Activated T-cell treated with anti-CD3 and anti-CD28 coated beads, Interleukin-2, amount 50 U/mL, for 4 hours (primary cell): ENCODE measurements at places on chromosomes 3 and 15.

DNA sequence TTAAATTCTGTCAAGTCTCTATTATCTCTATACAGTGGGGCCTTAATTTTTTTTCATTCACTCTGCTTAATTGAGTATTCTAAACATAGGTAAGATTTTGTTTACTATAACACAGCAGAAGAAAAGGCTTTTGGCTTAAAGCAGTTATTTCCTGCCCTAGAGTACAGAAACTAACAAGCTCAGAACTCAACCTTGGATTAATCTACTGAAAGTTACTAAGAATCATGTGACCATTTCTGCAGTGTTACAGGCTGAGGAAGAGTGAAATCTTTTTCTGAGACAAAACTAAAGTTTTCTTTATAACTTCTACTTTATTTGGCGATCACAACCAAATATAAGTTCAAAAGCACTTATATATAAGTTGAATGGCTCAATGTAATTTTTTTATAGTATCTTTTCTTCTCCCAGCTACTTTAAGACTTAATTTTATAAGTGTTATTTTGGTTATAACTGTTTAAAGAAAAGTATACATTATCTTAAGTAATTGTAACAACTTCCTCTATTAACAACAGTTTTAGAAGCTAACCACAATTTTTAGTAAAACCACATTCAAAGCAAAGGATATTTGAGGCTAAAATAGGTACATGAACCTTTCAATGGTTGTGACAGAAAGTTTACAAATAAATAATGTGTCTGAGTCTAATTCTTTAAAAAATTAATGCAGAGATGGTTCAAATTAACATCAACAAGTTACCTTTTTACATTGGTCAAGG lies 240.6 kb upstream of the NAALADL2 start:
- no peak for DNase-seq

DNA sequence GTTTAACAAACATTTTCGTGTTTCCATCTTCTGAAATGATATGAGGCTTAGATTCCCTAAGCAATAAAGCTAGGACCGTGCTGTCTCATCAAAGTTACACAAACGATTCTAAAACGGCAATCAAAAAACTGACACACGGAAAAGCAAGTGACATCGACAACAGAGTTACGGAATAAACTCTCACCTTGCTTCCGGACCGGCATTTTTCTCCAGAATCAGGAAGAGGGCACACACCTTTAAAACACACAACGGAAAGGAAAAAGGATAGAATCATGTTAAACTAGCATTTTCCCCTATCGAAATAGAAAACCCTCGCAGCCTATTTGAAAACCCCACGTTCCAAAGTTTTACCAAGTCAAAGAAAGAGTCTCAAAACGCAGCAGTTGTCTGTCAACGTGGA lies 1.4 kb downstream of the DLG1 start:
- no peak for DNase-seq

GRCh38 chr15:65896236-65896635 lies 26.9 kb downstream of the RAB11A start:
- DNase-seq, result no peak

- no peak for DNase-seq
Observed at GRCh38 chr3:46877406-46878125, at the start of gene PTH1R. Gene PTH1R (plus strand): TSS chr3:46877721. CDS start chr3:46883560, 5,839 bp downstream.

GRCh38 chr3:15055019-15055557 lies 10.0 kb downstream of the MRPS25 start:
- peak; percentile 51 for DNase-seq

DNA sequence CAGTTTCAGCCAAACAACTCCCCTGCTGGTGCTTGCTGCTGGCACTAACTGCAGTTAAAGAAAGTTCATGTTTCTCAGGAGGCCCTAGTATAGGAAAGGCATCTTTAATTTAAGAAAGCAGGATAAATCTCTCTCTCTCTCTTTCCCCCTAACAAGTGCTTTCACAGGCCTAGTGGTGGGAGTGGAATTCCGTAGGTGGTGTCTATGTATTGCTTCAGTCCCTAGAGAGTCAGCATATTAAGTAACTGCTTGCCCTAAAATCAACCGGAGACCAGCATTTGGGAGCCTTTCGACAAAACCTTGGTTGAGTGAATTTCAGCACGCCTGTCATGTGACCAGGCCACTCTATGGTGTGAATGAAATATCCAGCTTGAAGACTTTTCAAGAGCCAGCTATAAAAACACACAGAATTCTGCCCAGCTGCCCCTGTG lies 169.2 kb upstream of the TGFBR2 start:
- no peak for DNase-seq

DNA sequence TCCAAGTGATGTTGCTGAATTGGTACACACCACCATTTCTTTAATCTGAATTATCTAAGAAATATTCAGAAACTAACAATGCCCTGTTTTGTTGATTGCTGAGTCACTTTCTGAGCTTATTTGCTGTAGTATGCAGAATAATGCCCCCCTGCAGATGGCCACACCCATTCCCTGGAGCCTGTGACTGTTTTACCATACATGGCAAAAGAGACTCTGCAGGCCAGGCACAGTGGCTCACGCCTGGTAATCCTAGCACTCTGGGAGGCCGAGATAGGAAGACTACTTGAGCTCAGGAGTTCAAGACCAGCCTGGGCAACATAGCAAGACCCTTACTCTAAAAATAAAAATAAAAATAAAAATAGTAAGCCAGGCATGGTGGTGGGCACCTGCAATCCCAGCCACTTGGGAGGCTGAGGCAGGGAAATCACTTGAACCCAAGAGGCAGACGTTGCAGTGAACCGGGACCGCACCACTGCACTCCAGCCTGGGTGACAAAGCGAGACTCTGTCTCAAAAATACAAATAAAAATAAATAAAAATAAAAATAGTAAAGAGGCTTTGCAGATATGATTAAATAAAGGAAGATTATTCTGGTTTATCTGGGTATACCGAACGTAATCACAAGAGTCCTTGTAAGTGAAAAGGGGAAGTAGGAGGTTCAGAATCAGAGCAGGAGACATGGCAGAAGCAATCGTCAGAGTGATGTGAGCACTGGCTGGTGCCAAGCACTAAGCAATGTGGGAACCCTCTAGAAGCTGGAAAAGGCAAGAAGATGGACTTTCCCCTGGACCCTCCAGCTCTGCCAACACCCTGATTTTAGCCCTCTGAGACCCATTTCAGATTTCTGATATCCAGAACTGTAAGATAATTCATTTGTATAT lies 19.0 kb downstream of the PCYT1A start:
- no peak for DNase-seq

DNA sequence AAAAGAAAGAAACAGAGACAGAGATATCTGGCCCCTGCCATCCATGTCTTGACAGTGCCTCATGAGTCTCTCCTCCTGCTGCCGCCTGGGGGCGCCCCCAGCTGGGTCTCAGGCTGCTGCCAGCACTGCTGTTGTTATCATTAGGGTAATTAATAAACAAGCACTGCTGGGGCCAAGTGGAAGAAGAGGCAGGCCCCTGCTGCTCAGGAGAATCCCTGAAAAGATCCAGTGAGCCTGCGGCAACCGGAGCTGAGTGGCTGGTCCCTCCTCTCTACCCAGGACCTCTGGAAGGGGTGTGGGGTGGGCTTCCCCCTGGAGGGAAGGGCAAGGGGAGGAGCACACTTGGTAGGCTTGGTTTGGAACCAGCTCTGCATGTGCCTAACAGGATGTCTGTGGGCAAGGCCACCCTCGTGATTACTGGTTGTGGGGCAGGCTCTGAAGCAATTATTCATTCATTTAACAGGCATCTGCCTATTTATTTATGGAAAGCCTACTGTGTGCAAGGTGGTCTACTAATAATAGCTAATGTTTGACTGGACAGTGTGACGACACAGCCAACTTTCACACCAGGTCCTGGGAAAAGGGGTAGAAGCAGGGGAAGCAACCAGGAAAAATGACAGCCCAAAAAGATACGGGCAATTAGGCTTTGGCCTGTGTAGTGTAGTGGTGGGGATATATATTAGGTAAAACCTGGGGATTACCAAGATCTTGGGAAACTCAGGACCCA lies 1.2 kb upstream of the TYRO3 start:
- DNase-seq, result peak; percentile 63

GRCh38 chr3:55147856-55148720 lies 220.2 kb upstream of the LRTM1 start:
- no peak for DNase-seq

DNA sequence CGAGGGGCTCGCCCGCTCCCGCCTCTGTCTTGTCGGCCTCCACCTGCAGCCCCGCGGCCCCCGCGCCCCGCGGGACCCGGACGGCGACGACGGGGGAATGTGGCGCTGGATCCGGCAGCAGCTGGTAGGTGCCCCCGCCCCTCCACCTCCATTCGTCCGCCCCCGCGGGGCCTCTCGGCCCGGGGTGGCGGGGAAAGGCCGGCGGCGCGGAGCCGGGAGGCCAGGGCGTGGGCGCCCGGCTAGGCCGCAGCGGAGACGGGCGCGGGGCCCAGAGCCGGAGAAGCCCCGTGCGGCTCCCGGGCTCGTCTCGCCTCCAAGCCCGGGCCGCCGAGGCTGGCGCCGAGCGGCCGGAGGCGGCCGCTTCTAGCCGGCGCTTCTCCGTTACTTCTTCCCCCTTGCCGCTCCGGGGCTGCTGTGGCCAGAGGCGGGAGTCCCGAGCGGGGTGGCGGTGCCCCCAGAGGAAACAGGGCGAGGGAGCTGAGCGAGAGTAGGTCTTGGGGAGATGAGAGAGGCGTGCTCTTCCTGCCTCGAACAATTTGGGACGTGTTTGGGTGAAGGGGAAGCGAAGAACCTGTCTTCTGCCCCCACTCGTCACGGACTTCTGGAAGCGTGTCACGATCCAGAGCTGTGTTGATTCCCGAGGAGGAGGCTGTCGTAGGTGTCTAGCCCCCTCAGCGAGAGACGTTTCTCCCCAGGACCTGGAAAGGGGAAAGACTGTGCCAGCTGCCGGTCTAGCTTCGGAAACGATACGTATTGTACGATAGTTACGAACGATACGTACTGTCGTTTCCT lies 555 bp downstream of the ATP11B start:
- peak; percentile 44 for DNase-seq

DNA sequence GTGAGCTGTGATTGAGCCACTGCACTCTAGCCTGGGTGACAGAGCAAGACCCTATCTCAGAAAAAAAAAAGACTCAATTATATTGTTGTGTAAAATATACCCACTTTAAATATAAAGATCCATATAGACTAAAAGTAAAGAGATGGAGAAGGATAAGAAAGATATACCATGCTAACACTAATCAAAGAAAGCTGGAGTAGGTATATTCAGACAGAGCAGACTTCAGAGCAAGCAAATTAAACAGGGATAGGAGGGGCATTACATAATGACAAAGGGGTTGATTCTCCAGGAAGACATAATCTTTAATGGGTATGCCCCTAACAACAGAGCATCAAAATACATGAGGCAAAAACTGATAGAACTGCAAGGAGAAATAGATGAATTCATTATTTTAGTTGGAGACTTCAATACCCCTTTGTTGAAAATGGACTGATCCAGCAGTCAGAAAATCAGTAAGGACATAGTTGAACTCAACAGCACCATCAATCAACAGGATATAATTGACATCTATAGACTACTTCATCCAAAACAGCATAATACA lies 31.1 kb upstream of the RNU6-1 start:
- no peak for DNase-seq

DNA sequence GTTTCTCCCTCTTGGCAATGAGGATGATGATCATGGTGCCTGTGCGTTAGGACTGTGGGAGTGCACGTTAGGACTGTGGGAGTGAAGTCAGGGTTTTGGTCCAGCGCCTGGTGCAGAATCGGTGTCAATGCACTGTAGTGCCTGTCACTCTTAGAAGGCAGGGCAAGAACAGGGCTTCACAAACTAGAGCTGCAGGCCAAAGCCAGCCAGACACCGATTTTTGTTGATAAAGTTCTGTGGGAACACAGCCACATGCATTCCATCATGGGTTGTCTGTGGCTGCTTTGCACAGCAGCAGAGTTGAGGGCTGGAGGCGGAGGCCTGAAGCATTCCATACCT lies 32.6 kb upstream of the NR2C2 start:
- no peak for DNase-seq
